ENCODE measurements at places on chromosomes 5 and 9.

- no peak for DNase-seq
Measured at GRCh38 chr5:157076558-157076957, 17.6 kb upstream of the HAVCR1 start.

- DNase-seq = no peak
Measured at GRCh38 chr5:45295231-45295630, 400.9 kb downstream of the HCN1 start.

DNA sequence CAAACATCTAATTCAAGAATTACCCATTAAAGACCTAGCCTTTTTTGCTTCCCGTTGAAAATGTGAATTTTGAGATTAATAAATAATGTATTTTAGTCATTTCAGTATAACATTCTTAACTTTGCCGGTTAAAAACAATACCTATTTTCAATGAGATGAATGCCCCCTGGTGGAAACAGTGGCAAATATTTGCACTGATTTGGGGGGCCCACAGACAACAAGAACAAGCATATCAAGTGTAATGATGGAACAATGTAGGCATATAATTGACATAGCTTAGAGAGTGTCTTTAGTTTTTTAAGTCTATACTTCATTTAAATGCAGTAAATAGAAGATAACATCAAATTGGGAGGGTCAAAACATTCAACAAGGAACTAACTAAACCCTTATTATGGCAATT lies 111.9 kb downstream of the NTRK2 start:
- DNase-seq = no peak

DNA sequence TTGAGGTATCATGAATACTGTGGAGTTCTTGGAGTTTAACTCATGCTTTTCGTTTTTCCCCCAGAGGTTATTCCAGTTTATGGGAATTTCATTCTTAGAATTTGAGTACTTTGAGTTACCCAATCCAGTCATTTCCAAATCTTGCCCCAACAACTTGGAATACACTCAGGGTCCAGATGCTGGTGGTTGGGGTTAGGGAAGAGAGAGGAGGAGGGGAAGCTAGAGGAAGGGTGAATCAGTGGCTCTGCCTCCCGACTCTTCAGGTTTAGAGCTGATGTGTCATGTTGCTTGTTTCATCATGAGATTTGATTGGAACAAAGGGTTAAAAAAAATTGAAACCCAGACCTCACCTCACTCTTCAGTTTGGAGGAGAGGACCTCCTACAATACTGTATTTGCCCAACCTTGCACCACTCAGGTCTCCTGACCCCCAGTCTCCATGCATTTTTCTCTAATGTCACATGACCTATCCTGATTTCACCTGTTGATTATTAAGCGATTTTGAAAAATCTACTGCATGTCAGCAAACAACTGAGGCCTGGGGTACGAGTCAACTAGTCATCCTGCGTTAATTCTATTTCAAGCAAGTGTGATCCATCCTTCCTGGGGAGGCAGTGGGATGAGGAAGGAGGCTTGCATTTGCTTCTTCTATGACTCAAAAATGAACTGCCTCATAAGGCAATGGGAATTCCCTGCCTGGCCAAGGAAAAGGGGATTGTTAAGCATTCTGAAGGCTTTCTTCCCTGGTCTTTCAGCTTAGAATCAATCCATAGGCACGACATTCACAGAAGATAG lies 6.2 kb upstream of the SLC1A3 start:
- DNase-seq = no peak

DNA sequence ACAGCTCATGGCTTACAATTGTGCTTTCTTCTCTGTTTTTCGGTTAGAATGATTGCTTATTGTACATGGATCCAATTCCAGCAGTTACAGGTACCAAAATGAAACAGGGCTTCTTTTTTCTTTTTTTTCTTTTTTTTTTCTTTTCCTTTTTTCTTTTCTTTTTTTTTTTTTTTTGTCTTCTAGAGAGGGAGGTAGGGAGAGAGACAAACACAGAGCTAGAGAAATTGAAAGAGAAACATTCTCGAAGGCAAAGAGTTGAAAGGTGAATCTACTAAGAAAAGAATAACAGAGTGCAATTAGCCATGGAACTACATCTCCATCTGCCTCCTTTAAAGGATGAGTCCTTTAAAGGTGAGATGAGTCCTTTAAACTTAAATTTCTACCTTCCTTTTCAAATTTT lies 1.0 kb upstream of the EDIL3 start:
- no peak for DNase-seq

GRCh38 chr5:140868721-140869554 lies at the start of gene PCDHA11:
Gene PCDHA11, plus strand, starts transcription at chr5:140868957. Its CDS starts 147 bp downstream, at chr5:140869104.
- no peak for DNase-seq

DNA sequence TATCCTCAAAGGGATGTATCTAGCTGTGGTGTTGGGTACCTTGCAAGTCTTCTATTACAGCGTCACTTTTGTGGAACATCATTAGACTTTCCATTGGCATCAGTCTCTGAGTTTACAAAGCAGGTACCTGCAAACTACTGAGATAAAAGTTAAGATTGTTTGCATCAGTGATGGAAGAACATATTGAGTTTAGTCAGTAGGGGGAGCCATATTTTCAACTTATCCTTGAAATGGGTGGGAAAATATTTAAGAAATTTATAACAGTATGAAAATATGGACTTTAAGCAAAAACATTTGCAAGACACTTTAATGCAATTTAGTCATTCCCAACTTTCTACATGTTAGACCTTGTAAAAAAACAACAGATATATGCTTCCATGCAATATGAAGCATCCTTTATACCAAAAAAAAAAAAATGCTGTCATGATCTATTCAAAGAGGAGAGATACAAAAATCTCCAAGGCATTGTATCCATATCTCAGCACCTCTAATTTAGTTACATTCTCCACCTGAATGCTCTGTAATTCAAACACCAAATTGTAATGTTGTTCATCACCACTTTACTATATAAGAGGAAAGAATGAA lies 98.6 kb upstream of the ADAMTS19 start:
- DNase-seq = no peak

GRCh38 chr5:63111891-63112290 lies 533.3 kb downstream of the LRRC70 start:
- no peak for DNase-seq

DNA sequence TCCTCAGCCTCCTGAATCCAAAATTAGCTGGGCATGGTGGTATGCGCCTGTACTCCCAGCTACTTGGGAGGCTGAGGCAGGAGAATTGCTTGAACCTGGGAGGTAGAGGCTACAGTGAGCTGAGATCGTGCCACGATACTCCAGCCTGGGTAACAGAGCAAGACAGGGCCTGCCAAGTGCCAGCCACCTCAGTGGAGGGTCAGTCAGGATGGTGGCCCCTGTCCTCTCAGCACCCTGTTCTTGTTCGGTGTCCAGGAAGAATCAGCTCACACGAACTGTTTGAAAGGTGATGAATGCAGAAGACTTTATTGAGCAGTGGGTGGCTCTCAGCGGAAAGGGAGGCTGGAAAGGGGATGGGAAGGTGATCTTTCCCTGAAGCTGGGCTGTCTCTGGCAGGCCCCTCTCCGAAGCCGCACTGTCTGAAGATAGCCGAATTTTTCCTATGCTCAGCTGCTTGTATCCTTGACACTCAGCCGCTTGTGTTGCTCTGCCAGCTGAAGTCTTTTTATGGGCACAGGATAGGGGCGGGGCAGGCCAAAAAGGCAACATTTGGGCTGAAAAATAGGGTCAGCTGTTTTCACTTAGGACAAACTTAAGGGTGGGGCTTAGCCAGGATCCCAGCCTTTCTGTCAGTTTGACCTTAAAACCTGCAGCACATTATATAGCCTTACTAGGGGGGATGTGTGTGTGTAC lies 50.9 kb downstream of the UBE2R2 start:
- no peak for DNase-seq

Data from GF-D8 (cell line).